Spinal cord (tissue), 10 donors: ENCODE measurements at places on chromosomes 6 and 20. TPM values are rescaled to one million over a fixed set of nuclear protein-coding genes. Genes with fewer than 3 reads are reported as not detected.

- DNase-seq = no peak
These were observed 42.1 kb downstream of the FAM209B start for GRCh38 chr20:56575157-56575556.

GRCh38 chr20:63740070-63740626 lies 572 bp downstream of the SLC2A4RG start:
- DNase-seq = peak; percentile 52

DNA sequence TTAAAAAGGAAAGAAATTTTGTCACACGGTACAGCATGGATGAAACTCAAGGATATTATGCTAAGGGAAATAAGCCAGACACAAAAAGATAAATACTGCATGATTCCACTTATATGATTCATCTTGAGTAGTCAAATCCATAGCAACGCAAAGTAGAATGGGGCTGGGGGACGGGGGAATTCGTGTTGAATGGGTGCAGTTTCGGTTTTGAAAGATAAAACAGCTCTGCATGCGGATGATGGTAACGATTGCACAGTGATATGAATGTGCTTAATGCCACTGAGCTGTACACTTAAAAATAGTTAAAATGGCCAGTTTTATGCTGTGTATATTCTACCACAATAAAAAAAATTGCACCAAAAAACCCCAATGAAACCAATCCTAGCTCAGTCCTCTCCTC lies 52.9 kb upstream of the SIRPA start:
- DNase-seq = no peak

GRCh38 chr20:53793783-53794383 lies 200.2 kb upstream of the ZNF217 start:
- no peak for DNase-seq

DNA sequence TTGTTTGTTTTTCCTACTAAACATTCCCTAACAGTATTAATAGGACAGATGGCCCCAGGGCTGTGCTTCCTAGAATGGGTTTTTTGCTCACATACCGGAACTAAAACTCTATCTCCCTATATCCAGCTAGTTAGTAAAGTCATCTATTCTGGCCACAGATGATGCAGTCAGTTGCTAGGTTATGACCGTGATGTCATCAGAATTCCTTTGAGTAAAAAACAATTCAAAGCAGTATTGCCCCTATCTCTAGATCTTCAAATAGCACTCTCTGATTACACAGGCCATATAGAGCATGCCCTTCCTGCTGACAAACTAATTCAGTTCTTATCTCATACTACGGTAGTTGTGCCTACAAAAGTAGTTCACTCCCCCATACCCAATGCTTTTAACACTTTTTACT lies 17.9 kb upstream of the ZNF451 start:
- no peak for DNase-seq

DNA sequence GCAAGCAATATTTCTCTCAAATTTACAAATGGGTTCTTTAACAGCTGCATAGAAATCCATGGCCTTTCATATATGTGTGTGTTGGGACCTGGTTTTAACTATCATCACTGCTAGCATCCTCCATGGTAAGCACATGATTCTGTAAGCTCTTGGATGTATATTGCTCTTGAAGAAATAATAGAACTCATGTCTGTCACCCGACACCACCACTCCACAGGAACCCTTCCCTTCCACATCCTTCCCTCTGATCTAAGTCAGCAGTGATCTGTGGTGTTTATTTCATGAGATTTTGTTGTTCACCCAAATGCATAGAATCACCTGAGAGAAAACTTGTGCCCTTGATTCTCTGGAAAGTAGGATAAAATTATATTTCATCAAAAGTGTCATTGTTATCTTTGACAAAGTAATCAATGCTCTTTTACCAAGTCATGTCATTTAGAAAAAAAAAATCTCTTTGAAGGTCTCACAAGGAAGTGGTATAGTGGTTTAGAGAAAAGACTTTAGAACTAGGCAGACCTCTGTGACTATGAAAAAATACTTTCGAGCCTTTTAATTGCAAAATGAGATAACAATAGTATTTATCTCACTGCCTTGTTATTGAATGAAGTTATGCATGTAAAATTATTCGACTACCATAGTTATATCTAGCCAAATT lies 649.8 kb upstream of the SLC35B3 start:
- DNase-seq = no peak

- no peak for DNase-seq
These were observed 480.8 kb upstream of the EPHA7 start for GRCh38 chr6:93900142-93900541.

DNA sequence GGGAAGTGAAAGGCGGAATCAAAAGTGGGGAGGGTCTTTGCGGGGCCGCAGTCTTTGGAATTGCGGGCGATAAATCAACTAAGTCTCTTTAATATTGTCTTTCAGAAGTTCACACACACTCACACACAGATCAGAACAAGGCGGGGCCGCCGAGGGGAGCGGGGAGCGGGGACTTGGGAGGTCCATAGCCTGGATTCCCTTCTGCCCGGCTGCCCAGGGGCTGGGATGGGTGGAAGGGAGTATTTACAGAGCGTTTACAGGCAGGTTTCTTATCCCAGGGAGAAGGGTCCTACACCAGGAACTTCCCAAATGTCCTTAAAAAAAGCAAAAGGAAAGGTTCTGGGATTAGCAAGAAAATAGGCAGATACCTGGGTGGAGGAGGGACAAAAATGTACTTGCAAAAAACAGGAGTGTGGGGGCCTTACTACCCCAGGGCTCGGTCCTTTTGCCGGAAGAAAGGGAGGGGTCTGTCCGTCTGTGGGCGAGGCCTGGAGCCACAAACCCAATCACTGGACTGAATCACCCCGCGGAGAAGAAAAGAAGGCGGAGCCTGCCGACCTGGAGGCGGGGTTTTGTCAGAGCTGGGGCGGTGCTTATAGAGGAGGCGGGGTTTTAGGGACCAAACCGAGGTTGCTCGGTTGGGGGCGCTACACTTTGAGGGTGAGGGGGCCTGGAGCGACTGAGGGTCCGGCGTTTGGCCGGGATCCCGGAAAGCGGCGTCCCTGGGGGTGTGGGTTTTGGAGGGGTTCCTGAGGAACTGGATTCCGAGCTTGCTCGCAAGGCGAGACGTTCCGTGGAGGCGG lies 3.2 kb downstream of the PRRT1 start:
- DNase-seq = peak; percentile 89

DNA sequence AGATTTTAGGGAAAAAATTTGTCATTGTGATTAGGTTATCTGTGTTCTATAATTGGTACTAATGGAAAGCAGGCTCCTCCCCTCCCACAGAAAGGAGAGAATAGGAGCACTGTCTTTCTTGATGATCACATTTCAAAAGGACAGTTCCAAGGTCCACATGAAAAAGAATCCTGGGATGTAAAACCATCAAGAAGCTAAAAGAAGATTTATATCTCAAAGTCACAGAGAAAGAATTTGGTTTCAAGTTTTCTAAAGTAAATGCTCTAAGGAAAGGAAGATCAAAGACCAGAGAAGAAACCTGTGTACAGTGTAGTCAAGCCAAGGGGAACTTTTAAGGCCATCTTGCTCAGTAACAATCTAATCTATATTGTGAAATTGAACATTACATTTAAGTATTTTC lies 652.7 kb upstream of the HS3ST5 start:
- DNase-seq = no peak

- DNase-seq = no peak
These were observed 134.9 kb upstream of the LRFN2 start for GRCh38 chr6:40722091-40722490.

GRCh38 chr20:64222291-64222735 lies 33.2 kb upstream of the PCMTD2 start:
- DNase-seq = no peak

- no peak for DNase-seq
These were observed 32.7 kb upstream of the COL10A1 start for GRCh38 chr6:116158641-116159040.

DNA sequence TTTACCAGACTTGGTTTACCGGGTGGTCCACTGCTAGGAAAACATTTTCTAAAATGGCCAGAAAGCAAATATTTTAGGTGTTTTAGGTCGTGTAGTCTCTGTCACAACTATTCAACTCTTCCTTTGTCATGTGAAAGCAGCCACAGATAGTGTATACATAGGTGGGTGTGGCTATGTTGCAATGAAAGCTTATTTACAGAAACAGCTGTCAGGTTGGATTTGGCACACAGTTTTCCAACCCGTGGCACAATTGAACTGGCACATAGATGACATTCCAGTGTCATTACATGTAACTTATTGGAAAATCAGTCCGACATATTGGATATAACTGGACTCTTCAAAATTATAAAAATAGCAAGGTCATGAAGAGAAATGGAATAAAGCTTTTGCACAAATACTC lies 68.9 kb upstream of the KCNQ5 start:
- DNase-seq = no peak

GRCh38 chr6:45923831-45924391 lies 91.7 kb downstream of the CLIC5 start:
- DNase-seq = no peak

DYNLRB1 gene
- total RNA-seq = 153 TPM

MMP24OS gene
- 10.1 TPM for total RNA-seq

MRS2 gene
- 22.5 TPM for total RNA-seq

TRIM10 gene
- total RNA-seq = 2.2 TPM

TPBG gene
- total RNA-seq = 22.3 TPM
